B cell (primary cell): ENCODE measurements at places on chromosomes 2 and 18. TPM values are rescaled to one million over a fixed set of nuclear protein-coding genes. Genes with fewer than 3 reads are reported as not detected.

RAMP1 gene
- total RNA-seq, result 12.4 and 15.7 TPM in 2 replicates

EMILIN1 gene
- 0.39 and 0.52 TPM in 2 replicates for total RNA-seq

UGT1A4 gene
- total RNA-seq, result not detected in 2 replicates

PTGR3 gene
- total RNA-seq, result 30.2 and 32.6 TPM in 2 replicates

IL18RAP gene
- total RNA-seq, result 0.61 and 1.4 TPM in 2 replicates

SLC11A1 gene
- total RNA-seq, result 6.5 and 7.0 TPM in 2 replicates

ALK gene
- not detected in 2 replicates for total RNA-seq

GAL3ST2 gene
- 0.51 TPM in 1 of 2 replicates, not detected in the other for total RNA-seq

DSG3 gene
- not detected in 2 replicates for total RNA-seq

NIF3L1 gene
- total RNA-seq, result 26.7 and 32.9 TPM in 2 replicates

PRSS56 gene
- not detected in 2 replicates for total RNA-seq

CENPA gene
- total RNA-seq, result not detected in 2 replicates

CHRNA1 gene
- total RNA-seq, result 0.20 TPM in 1 of 2 replicates, not detected in the other

REG1B gene
- not detected in 2 replicates for total RNA-seq

CAB39 gene
- total RNA-seq, result 72.5 and 75.7 TPM in 2 replicates

UGT1A6 gene
- total RNA-seq, result not detected in 2 replicates

HRH4 gene
- total RNA-seq, result 0.07 TPM in 1 of 2 replicates, not detected in the other

OTX1 gene
- total RNA-seq, result not detected in 2 replicates

CPLX4 gene
- total RNA-seq, result not detected in 2 replicates
